CD4-positive, alpha-beta T cell treated with Interleukin-4 for 1 hour (primary cell): ENCODE measurements at places on chromosomes 13 and 19.

- DNase-seq = no peak
These were observed 37.3 kb downstream of the CAPN12 start for GRCh38 chr19:38706792-38707511.

DNA sequence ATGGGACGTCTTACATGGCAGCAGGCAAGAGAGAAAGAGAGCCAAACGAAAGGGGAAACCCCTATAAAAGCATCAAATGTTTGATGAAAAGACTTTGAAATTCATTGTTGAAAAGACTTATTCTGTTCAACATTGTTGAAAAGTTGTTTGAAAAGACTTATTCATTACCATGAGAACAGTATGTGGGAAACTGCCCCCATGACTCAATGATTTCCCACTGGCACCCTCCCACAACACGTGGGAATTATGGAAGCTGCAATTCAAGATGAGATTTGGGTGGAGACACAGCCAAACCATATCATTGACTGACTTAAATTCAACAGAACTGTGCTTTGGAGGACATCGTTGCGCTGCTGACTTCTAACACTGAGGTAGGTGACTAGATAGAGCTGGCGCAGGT lies 48.0 kb upstream of the RCBTB2 start:
- no peak for DNase-seq

DNA sequence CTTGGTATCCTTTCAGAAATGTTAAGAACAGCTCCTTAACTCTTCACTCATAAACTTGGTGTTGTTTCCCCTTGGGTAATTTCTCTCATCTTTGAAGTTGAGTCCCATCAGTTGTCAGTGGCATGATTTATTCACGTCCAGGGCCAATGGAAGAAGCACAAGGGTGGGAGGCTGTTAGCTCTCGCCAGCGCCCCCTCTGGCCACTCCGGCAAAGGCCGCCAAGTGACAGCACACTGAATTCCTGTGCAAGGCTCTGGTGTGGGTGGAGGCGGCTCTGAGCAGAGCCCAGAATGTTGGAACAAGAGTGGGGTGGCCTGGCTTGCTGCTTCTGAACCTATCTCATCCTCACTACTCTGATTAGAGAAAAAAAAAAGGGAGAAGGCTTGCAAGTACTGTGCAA lies 13.1 kb upstream of the MEDAG start:
- DNase-seq = no peak

GRCh38 chr19:46241626-46242025 lies 12.1 kb downstream of the IGFL1 start:
- DNase-seq = no peak

DNA sequence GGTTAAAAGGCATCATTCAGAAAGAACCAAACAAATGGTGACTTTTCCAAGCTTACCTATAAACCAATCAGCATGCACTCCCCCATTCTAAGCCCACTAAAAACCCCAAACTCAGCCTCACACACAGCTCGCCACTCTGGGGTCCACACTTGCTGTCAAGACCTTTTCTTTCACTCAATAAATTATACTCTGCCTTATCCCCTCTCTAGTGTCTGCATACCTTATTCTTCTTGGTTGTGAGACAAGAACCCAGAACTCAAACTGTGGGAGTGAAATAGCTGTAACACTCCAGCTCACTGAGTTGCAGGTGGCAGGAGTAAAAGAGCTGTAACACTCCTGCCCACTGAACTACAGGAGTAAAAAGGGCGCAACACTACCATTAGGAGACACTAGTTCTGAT lies 559.0 kb downstream of the TBC1D4 start:
- no peak for DNase-seq

- DNase-seq = no peak
These were observed 104.7 kb downstream of the DCLK1 start for GRCh38 chr13:36026531-36026930.

- DNase-seq = no peak
These were observed at the start of gene DLEU7 for GRCh38 chr13:50843257-50844083. DLEU7 (minus strand) TSS chr13:50843692; CDS start chr13:50843646, 46 bp downstream.

- DNase-seq = no peak
These were observed 51.8 kb upstream of the GPI start for GRCh38 chr19:34313188-34313587.

DNA sequence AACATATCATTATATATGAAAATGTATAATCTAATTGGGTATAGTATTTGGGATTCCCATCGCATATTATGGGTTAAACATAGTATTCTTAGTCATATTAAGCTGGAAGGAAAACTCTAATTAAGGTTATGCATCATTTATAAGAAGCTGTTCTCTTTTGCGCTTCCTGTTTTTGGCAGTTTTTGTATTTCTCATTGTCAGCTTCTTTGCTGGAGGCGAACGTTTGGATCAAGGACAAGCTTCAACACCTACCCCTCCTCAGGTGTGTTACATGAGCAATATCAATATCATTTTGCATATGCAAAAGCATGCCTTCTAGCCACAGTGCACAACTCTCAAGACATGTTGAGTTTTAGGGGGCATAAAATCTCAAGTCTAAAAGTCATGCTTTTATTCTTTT lies 439.8 kb downstream of the TDRD3 start:
- no peak for DNase-seq

DNA sequence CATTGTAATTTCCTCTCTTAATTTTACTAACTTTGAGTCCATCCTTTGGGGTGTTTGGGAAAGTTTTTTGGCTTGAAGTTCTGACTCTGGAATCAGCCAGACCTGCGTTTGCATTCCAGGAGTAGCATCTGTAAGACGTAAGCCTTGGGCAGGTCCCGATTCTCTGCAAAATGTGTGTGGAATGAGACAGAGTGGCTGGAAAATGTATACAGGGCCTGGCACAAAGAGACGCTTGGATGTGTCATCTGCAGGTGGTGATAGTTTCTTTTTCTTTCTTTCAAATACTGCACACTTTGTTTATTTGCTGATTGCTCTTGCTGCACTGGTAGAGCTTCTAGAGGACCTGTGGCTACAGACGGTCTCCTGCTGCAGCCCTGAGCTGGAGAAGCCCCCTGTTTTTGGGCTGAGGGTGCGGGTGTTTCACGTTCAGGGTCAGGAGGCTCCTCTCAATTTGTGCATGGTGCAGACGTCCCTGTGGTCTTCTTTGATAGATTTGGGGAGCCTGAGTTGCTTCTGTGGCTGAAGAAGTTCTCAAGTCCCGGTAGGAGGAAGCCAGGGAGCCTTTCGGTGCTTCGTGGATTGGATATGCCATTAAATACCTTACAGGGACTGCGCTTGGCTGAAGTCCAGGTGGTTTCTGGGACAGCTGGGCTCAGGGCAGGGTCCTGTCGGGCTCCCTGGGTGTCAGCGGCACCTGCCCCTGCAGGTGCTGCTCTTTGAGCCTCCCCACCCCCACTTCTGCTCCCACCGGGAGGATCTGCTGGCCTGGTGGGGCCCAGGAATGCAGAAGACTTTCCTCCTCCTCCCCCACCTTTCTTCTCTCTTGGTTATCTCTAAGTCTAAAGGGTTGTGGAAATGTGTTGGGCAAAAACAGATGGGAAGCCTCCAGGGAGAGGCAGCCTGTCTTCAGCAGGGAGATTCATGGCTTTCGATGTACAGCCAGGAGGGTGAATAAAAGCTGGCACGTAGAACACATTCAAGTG lies 44.0 kb upstream of the GAS6 start:
- no peak for DNase-seq

- DNase-seq = no peak
These were observed 87.7 kb downstream of the SGCG start for GRCh38 chr13:23268441-23268840.

DNA sequence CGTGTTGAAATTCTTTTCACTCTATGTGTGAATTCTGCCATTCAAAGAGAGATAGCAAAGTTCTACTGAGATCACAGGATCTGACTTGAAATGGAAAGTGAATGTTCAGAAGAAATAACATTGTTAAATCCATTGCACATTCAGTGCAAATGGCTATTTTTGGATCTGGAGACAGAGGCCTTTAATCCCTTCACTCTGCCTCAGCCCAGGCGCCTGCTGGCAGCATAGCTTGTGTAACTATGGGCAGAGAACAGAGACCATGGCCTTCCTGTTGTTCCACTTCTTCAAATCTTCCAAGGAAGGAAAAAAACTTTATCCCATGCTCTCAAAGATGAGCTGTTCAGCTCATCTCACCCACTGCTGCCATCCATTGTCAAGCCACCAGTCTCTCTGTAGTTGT lies 265.4 kb downstream of the LMO7 start:
- no peak for DNase-seq
